ENCODE measurements at places on chromosomes 11 and 22. TPM values are rescaled to one million over a fixed set of nuclear protein-coding genes. Genes with fewer than 3 reads are reported as not detected.

- DNase-seq: peak; percentile 2
Measured at GRCh38 chr11:120013325-120014250, 124.3 kb downstream of the TRIM29 start.

- DNase-seq: no peak
Measured at GRCh38 chr22:35600476-35600875, 16.7 kb downstream of the MB start.

DNA sequence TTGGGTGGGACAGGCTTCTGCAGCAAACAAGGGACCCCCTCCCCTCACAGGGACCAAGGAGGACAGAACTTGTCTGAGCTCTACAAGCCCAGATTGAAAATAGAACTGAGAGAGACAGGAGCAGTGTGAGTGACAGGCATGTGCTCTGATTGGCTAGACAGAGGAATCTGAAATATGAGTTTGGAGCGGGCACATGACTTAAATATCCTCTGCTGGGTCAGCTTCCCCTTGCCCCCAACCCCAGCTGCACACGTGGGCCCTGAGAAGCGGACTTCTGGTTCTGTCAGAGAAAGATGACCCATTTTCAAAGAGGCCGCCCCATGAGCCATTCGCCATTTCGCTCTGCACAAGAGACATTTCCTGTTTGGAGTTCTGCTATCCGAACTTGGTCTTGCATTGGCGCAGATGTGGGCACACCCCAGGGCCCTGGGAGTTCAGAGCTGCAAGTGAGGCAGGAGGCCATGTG, 5.3 kb downstream of the TUBA8 start:
- no peak for DNase-seq

- DNase-seq: no peak
Measured at GRCh38 chr22:36564422-36565158, 35.6 kb upstream of the EIF3D start.

GRCh38 chr11:74981888-74982287, 6.8 kb upstream of the NEU3 start:
- no peak for DNase-seq

GRCh38 chr22:29780220-29780619, 13.1 kb downstream of the UQCR10 start:
- DNase-seq: no peak

DNA sequence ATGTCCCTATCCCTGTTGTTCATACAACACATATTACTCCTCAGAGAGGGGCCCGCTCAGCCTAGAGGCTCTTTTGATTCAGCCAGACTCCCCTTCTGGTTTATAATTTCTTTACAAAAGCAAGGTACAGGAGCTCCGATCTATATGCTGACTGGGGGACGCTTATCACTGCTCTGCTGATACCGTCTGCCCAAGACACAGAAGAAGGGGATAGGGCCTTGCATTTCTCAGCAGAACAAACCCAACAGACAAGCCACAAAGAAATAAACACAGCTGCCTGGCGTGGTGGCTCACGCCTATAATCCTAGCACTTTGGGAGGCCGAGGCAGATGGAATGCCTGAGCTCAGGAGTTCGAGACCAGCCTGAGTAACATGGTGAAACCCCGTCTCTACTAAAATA, 109.9 kb upstream of the AKIP1 start:
- DNase-seq: no peak

DNA sequence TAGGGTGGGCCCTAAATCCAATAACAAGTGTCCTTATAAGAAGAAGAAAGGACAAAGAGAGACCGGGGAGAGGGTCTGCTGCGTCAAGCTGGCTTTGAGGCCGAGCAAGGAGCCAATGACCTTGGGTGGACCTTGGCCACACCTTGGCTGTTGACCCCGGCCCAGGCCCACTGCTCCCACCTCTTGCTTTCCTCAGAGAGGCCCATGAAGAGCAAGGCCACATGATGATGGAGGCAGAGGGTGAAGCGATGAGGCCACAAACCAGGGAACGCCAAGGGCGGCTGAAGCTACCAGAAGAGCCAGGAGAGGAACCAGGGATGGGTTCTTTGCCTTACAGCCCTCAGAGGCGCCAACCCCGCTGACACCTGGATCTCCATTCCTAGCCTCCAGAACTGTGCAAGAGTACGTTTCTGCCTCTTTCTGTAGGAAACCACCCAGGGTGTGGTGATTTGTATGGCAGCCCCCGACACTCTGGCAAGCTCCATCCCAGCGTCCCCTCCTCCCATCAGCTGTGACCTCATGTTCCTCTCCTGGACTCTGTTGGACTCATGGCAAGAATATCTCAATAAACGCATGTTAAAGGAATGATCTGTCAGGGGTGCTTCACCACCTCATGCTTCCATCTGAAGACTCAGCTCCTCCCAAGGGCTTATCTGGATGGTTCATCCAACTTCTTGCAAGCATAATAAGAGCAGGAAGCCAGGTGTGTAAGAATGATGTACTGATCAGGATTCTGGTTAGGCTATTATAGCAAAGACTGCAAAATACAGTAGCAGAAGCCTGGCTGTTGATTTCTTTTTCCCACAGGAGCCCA, 41.6 kb upstream of the LINC01488 start:
- no peak for DNase-seq

DNA sequence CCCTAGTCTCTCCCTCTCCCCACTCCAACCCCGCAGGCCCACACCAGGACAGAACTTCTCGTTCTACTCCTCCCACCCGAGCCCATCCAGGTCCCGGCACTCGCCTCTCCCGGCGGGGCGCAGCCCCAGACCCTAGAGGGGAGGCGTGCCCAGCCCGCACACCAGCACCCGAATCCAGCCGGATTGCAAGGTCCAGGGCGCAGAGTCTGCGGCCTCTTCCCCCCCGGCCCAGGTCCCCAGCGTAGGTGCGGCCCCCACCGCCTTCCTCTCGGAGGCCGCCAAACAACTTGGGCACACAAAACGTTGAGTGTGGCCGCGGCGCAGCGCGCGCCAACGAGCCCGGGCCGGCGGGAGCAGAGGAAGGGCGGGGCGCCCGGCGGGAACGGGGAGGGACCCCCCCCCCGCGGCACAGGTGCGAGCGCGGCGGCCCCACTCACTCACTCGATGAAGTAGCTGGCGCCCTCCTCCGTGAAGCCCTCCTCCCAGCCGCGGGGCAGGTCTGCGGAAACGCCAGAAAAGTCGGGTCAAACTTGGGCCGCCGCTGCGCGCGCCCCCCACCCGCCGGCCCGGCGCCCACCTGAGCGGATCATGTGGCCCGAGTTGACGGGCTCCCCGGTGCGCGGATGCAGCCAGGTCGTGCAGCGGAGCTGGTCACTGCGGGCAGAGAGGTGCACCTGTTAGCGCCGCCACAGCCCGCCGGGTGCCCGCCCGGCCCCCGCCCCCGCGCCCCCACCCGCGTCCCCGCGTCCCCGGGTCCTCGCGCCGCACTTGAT, 480 bp downstream of the PLEKHA7 start:
- DNase-seq: peak; percentile 26

DNA sequence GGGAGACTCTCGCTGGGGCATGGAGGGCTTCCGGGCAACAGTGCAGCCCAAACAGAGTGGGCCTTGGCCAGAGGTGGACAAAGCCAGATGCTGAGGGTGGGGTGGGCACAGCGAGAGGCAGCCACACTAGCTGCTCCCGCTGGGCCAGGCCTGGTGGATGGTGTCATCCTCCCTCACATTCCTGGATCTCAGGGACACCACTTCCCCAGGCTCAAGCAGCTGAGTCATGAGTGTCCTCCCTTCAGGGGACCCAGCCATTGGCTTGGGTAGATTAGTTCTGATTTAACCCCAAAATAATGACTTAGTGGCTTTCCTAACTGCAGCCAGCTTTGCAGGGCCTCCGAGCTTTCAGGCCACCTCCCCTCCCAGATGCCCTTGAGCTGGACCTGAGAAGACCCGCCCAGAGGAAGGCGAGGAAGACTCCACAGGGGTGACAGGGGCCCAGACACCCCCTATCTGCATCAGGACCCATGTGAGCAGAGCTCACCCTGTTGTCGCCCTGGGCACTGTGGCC, 25.9 kb upstream of the WNT7B start:
- no peak for DNase-seq

DNA sequence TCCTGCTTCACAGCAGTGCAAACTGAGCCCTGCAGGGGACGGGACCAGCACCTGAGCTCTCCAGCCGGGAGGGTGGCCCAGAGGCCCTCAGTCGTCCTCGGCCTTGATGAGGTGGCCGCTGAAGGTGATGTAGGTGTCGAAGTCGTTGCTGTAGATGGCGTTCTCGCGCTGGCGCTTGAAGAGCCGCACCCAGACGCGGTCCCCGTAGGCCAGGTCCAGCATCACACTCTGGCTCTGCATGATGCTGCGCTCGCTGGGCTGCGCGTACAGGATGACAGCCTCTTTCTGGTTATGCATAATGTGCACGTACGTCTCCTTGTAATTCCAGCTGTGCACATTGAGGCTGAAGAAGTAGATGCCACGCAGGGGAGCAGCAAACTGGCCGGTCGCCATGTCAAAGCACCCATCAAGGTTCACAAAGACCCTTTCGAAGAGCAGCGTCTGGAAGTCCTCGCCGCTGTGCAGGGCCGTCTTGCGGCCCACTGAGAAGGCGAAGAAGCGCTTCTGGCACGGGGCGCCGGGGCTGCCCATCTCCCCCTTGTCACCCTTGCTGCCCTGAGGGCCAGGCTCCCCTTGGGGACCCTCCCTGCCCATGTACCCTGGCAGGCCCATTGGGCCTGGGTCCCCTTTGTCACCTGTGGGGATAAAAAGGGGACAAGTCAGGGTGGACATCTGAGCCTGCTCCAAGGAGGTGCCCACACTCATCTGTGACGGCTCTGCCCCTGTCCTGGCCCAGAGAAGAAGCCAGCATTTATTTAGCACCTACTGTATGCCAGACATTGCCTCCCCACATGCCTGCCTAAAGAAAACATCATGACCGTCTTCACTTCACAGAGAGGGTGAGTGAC, 5.7 kb downstream of the C1QTNF6 start:
- DNase-seq: no peak

DNA sequence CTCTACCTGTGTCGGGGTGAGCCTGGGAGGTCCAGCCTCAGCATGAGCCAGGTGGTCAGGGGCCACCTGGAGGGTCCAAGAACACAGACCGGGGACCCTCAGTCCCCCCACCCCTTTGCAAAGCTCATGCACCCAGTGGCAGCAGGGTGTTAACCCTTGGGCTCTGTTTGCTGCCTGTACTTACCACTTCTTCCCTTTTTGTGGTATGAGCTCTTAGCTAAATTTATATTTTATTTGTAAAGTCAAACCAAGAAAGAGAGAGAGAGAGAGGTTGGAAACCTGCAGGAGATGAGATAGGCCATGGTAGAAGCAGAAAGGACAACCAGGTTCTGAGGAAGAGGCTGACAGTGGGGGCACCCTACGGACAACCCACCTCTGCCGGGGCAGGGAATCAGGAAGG, 29.9 kb downstream of the IL10RA start:
- no peak for DNase-seq

DNA sequence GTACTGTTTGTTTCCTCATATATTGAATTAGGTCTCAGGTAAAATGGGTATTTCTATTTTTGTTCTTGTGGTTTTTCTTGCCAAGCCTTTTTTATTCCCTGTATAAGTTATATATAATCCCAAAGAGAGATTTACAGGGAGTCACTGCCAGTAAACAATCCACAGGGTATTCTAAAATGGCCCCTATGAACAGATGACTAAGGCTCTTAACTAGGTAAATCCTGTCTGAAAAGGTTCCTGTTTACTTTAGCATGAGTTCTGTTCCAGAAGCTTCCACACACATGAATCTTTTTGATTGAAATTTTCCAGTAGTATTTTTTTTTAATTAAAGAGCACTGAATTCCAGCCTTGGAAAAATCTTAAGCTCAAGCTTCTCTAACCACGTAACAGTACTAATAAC, 552.8 kb upstream of the CCDC179 start:
- DNase-seq: no peak

- no peak for DNase-seq
Measured at GRCh38 chr22:26437694-26438392, 8.8 kb downstream of the ASPHD2 start.

DNA sequence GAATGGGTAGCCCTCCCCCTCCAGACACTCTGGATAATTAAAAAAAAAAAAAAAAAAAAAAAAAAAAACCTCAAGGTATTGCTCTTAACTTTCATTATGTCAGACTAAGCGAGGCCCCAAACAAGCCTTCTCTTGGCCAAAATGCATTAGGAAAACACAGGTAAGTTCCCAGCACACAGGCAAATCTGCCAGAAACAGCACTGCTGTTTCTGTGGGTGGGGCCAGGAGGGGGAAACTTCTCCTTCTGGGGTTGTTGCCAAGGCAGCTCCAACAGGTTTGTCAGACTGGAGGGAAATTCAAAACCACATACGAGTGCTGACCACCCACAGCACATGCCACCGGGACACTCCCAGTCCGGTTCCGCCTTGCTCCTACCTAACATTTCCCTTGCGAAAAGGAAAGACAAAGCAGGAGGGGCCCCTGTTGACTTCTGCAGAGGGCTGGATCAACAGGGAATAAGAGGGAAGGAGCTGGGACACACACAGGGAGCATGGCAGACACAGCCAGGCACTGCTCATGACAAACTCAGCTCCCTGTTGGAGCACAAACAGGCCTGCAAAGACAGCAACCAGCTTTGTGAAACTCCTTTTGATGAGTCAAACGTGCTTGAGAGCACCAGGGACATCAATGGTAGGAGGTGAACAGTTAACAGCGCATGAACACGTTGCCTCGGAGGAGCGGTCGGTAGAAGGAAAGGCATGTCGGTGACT, 55.0 kb downstream of the MYH9 start:
- peak; percentile 69 for DNase-seq

DNA sequence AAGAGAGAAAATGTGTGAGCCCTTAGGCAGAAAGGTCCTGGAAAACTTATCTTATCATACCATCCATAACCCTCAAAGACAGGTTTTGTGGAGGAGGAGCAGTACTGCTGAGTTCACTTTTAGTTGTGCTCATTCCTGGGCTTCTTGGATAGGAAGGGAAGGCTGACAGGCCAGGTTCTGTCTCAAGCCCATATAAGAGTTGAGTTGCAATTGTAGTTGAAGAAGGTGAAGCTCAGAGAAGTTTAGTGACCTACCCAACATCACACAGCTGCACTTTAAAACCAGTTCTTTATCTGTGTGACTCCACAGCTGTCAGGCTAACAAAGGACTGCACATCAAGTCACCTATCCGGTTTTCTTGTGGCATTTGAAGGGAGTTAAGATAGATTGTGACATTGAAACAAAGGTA, 13.0 kb downstream of the TEAD1 start:
- DNase-seq: no peak

DNA sequence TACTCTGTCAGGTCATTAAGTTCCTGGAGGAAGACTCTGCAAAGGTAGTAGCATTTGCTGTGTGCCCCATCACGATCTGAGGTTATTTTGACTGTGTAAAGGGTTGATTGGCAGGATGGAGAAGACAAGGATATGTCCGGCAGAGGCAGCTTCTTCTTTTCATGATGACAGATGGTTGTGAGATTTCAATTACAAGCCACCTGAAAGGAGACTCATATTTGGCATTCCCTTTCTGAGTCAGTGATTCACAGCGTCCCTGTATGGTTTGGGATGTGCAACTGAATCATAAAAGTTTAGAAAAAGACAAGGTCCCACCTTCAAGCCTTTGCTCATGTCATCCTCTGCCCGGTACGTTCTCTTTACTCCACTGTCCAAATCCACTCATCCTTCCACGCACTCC, 113.4 kb downstream of the MTNR1B start:
- DNase-seq: no peak

GRCh38 chr22:24327832-24328231, 57.2 kb downstream of the SPECC1L start:
- DNase-seq: no peak

Gene A4GALT
- total RNA-seq: 0.46 TPM

Gene C11orf87
- total RNA-seq: not detected

Gene MFNG
- 116 TPM for total RNA-seq

Gene SCUBE1
- not detected for total RNA-seq
